ENCODE measurements at places on chromosomes 12 and 14.

- DNase-seq, result no peak
Measured at GRCh38 chr12:13130981-13131380, 27.5 kb upstream of the GSG1 start.

GRCh38 chr12:24730489-24730896, 218.4 kb downstream of the BCAT1 start:
- no peak for DNase-seq

DNA sequence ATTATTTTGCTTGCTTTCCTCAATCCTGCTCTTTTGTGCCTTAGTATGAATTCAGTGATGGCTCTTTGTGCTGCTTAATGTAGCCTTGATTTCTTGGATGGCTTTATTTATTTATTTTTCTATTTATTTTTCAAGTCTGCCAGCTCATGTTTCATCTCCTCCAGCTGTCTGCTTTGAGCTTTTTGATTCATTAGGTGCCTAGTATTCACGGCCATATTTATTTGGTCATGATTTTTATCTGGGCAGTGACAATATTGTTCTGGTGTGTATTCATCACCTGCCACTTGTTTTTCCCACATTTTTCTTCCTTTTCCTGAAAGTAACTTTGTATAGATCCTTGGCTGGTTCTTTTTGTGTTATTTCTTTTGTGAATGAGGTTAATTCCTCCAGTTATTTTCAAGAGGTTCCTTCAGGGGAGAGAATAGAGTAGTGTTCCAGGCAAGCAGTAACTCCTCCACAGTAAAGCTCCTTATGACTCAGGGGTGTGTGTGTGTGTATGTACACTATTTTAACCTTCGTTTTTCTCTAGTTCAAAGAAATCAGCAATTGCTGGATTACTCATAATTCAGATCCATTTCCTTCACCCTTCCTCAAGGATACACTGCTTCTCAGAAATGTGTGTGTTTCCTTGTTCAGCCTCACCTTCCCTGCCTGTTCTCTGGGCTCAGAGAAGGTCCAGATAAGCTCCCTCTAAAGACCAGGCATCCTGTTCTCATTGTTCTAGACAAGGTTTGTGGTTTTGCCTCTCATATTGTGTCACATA, 51.6 kb upstream of the PMCH start:
- no peak for DNase-seq

DNA sequence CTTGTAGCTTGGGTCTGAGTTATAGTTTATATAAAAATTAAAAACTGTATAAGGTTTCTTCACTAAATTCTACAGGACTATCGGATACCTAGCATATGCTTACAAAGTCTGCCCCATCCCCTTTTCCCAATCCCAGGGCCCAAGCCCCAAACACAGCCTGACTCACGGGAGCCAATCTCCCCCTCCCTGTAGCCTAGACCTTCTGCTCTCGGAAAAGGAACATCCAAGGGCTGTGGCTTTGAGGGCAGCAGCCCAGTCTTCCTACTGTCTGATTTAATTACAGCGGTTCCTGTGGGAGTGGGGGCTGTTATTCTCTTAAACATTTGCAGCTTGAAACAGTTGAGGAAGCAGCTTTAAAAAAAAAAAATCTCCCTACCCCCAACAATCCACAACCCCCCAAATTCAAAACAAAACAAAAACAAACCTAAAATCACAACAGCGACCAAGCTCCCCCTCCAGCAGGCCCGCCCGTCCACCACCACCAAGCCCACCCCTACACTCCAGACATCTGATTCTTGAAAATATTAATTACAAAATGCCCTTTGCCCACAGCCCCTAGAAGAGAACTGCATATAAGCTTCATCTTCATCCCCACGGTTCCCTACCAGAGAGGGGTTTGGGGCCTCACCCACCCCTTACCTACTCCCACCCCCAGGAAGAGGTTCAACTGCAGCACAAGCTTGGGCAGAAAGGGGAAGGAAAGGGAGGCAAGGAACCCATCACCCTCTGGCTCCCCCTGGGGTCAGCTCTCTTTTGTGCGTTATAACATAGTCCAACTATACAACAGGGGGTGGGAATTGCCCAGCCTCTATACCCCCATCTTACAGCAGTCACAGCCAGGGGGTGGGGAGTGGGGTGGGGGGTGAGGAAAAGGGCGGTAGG, 1.1 kb upstream of the PRKAG1 start:
- DNase-seq, result no peak

- no peak for DNase-seq
Measured at GRCh38 chr14:34538871-34539406, 562 bp downstream of the EAPP start.
